Type B pancreatic cell (in vitro differentiated cells): ENCODE measurements at places on chromosomes 16 and 17. TPM values are rescaled to one million over a fixed set of nuclear protein-coding genes. Genes with fewer than 3 reads are reported as not detected.

GRCh38 chr16:22898874-22899348, 84.9 kb downstream of the HS3ST2 start:
- no peaks in the 10 kb centered on the region for H3K36me3 ChIP-seq
- peaks cover 31% of the 10 kb centered on the region for H3K27me3 ChIP-seq
- DNase-seq = peak; percentile 75

DNA sequence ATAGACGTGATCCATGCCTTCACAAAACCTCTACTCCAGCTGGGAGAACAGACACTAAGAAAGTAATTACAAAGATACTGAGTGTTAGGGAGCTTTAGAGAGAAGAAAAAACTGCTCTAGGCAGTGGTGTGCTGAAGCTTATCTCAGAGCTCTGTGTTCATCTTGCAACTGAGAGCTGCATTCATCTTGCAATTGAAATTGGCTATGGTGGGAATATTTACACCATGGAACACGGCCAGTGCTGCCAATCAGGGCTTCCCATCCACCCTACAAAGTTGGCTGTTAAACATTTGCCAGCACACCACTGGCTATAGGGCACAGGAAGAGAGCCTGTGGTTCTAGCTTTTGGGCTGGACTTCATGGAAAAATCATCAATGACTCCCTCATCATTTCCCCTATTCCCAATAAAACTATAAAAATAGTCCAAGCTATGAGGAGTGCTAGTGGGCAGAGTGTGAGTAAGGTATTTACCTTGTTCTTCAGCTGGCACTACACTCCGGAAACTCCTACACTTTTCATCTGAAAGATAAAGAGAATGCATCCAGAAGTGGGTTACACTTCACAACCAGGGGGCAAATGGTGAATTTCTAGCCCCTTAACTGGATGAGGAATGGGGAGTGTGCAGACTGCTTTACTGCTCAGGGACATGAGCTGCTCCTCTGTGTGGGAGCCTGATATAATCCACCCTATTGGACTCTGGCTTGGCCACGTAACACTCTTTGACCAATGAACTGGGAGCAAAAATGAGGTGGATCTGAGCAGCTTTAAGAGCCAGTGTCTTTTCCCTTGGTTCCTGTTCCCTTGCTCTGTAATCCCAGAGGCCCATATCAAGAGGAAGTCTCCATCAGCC, 11.6 kb downstream of the GSG1L2 start:
- no peak for DNase-seq
- H3K4me1 ChIP-seq = no peaks in the 10 kb centered on the region
- H3K27me3 ChIP-seq = peaks cover 38% of the 10 kb centered on the region
- no peak overlapping the region for H3K4me3 ChIP-seq
- no peak overlapping the region for H3K27ac ChIP-seq

GRCh38 chr17:68290955-68291835, at the start of the genes ARSG and SLC16A6:
ARSG (plus strand) TSS chr17:68291495; CDS start chr17:68307494, 15,999 bp downstream.
SLC16A6 (minus strand) TSS chr17:68291127; CDS start chr17:68278320, 12,807 bp downstream.
- no peaks in the 10 kb centered on the region for H3K36me3 ChIP-seq
- H3K27ac ChIP-seq = peak within 1 kb of the TSS; percentile 83
- DNase-seq = peak; percentile 85

DNA sequence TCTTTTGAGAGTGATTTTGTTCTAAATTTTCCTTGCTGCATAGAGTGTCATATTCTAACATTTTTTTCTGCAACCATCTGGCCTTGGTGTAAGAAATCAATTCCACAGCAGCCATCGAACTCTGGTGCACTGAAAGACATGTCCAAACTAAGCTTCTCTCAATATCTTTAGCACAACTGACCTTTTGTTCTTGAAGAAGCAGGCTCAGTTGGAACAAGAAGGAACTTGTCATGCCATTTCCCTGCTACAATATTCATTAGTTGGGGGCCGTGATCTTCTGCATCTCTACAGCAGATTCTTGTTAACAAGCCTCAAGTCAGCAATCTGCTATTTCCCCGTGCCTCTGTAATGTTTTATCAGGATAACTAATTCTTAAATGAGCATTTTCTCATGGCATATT, 1305.6 kb downstream of the CDH11 start:
- H3K4me3 ChIP-seq = no peak overlapping the region
- no peak for DNase-seq
- H3K27me3 ChIP-seq = no peaks in the 10 kb centered on the region
- H3K27ac ChIP-seq = no peak overlapping the region
- H3K36me3 ChIP-seq = no peaks in the 10 kb centered on the region

GRCh38 chr16:924806-925205, 46.0 kb downstream of the LMF1 start:
- H3K27me3 ChIP-seq = no peaks in the 10 kb centered on the region
- peaks cover 26% of the 10 kb centered on the region for H3K36me3 ChIP-seq
- H3K27ac ChIP-seq = no peak overlapping the region
- no peak for DNase-seq

- H3K27me3 ChIP-seq = no peaks in the 10 kb centered on the region
- H3K4me1 ChIP-seq = peaks cover 7% of the 10 kb centered on the region
- no peak for DNase-seq
- H3K36me3 ChIP-seq = peaks cover 11% of the 10 kb centered on the region
Observed at GRCh38 chr17:80274871-80275449, 14.3 kb downstream of the RNF213 start.

DNA sequence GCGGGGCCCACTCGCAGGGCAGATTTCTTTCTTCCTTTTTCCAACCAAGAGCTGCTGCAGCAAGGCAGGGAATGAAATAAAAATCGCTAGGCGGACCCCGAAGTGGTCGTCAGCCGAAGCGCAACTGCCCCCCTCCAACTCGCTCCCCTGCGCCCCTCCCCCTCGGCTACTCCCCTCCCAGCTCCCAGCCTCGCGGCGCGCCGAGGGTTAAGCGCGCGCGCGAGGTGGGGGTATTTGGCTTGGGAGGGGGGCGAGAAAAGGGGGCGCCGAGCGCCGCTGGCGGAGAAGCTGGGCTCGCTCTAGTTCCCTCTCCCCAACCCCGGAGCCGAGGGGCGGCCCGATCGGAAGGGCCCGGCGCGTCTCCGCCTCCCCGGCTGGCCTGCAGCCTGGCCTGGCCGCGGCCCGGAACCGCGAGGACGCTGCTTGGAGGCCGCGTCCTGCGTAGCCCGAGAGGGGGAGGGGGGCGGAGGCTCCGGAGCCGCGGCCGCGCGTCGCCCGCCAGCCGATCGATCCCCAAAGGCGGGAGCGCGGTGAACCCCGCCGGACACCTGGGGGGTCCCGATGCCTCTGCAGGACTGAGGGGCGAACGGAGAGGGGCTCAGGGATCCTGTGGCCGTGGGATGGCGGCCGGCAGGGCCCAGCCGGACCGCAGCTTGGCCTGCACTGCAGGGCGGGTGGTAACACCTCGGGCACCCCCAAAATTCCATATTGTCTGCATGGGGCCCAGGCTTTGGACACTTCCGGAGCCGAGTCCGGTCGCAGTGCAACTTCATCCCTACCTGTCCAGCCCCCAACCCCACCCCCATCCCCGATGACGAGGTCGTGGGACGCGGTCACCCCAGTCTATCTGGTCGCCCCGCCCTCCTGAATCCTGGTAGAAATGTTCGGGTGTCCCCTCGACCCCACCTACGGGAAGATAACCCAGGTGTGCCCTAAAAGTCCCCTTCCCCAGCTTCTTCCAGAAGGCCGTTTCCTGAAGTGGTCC, 4.9 kb upstream of the CBX4 start:
- no peak for DNase-seq
- H3K27ac ChIP-seq = peak overlapping the region; percentile 85
- peaks cover 29% of the 10 kb centered on the region for H3K4me1 ChIP-seq
- H3K27me3 ChIP-seq = peaks cover 45% of the 10 kb centered on the region

DNA sequence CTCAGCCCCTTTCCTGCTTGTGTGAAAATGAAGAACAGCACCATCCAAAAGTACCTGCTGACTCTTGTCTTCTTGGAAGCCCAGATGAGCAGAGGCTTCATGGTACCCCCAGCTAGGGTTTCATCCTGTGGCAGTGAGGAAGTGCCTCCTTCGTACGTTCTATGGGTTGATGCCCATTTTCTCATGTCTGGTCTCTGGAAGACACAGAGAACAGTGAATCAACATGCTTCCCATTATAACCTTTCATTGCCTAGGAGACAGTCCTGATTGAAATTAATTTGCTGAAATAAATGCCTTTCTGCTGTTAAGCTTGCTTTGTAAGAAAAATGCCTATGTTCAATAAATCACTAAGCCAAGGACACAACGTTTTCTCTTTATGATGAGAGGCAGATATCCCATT, 36.5 kb downstream of the RCVRN start:
- H3K27ac ChIP-seq = no peak overlapping the region
- DNase-seq = no peak
- no peaks in the 10 kb centered on the region for H3K4me1 ChIP-seq
- no peaks in the 10 kb centered on the region for H3K36me3 ChIP-seq
- H3K27me3 ChIP-seq = peaks cover 6% of the 10 kb centered on the region

- no peak for DNase-seq
- no peaks in the 10 kb centered on the region for H3K27me3 ChIP-seq
- no peak overlapping the region for H3K4me3 ChIP-seq
- no peaks in the 10 kb centered on the region for H3K36me3 ChIP-seq
- H3K4me1 ChIP-seq = no peaks in the 10 kb centered on the region
Observed at GRCh38 chr17:69810326-69810965, 264.6 kb upstream of the KCNJ16 start.

DNA sequence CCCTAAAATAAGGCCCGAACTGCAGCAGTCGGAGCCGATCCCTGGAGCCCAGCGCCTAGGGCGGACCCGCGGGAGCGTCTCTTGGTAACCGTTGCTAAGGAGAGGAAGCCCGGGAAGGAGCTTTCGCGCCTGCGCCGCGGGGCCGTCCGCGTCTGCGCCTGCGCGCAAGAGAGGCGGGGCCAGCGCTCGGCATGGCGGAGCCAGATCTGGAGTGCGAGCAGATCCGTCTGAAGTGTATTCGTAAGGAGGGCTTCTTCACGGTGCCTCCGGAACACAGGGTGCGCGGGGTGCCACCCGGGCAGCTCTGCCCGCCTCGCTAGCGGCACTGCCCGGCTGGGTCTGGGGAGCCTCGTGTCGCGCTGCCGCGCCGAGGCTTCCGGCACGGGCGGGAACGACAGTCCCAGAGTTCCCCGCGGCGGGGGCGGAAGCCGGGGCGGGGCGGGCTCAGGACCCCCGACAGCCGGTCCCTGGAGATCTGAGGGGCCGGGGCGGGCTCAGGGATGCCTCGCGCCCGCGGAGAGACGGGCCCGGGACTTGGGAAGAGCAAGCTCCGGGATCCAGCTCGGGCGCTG, at the start of gene CDK10:
TSS of gene CDK10 (plus strand) at position 170 of the 572 bp plus-strand sequence. CDS start at position 192, 22 bp downstream.
- H3K4me1 ChIP-seq = peaks cover 9% of the 10 kb centered on the region
- peak within 1 kb of the TSS; percentile 94 for H3K4me3 ChIP-seq
- no peaks in the 10 kb centered on the region for H3K27me3 ChIP-seq
- H3K36me3 ChIP-seq = peaks cover 18% of the 10 kb centered on the region
- peak within 1 kb of the TSS; percentile 96 for H3K27ac ChIP-seq

LITAFD gene
- not detected in 2 replicates for total RNA-seq

CDH8 gene
- total RNA-seq = 8.0 and 8.2 TPM in 2 replicates

RUNDC1 gene
- 18.2 and 19.7 TPM in 2 replicates for total RNA-seq

TMC7 gene
- total RNA-seq = 1.4 and 2.6 TPM in 2 replicates

C16orf46 gene
- total RNA-seq = 4.4 and 5.1 TPM in 2 replicates

MT1E gene
- total RNA-seq = 7.8 and 12.5 TPM in 2 replicates

KRT12 gene
- total RNA-seq = not detected in 2 replicates

CIAO2B gene
- total RNA-seq = 71.3 and 74.2 TPM in 2 replicates

TMEM256 gene
- 89.8 and 90.3 TPM in 2 replicates for total RNA-seq
